ENCODE measurements at places on chromosomes 3 and 15.

GRCh38 chr3:61237858-61238257 lies 13.4 kb downstream of the FHIT start:
- no peak for DNase-seq

DNA sequence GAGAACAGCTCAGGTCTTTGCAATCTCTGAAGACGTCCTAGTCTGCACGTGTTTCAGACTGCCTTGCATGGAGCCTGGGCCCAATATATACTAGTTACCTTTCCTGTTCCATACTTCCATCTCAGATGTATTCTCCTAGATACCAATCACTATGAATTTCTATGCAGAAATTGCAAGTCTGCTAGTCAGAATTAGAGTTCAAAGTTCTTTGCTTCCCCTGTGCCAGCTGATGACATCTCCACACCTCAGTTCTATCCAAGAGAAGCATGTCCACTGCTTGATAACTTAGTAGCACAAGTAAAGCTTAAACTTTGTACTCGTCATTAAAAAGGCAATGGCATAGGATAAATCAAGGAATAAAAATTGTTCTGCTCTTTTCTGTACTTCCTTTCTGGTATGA lies 133.6 kb upstream of the PLXND1 start:
- no peak for DNase-seq

DNA sequence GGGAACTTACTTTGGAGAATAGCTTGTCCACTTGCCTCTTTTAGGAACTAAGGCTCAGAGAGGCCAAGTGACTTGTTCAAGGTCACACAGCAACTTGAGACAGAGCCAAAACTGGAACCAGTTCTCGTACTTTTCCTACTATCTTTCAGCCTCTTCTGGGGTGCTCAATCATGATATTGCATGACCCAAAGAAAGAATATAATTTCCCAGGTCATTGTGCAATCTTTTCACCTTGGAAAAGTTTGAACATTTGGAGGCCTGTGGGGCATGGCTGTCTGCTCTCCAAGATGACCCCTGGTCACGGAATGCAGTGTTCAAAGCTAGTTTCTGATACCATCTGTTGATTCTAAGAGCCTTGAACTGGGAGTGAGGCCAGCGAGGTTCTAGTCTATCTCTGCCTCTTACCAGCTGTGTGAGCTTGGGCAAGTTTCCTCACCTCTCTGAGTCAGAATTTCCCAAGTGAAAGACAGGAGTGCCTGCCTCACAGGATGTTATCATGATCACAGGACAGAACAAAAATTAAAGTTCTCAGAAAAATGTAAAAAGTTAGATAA lies 89.7 kb downstream of the BDH1 start:
- no peak for DNase-seq

DNA sequence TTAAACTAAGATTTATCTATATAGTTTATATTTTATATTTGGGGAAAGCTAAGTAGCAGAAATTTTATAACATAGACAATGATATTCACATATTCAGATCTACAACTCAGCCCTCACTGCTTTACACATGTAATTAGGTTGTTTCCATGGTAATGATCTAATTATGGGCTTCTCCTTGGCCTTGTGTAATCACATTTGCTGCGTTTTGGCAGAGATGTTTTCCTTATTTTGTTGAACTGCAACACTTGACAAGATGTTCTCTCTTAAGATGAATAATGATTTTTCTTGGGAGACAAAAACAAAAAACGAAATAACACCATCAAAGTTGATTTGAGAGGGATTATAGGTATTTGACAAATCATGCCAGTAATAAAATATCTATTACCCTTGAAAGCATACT lies 635.6 kb upstream of the TBL1XR1 start:
- DNase-seq = no peak

DNA sequence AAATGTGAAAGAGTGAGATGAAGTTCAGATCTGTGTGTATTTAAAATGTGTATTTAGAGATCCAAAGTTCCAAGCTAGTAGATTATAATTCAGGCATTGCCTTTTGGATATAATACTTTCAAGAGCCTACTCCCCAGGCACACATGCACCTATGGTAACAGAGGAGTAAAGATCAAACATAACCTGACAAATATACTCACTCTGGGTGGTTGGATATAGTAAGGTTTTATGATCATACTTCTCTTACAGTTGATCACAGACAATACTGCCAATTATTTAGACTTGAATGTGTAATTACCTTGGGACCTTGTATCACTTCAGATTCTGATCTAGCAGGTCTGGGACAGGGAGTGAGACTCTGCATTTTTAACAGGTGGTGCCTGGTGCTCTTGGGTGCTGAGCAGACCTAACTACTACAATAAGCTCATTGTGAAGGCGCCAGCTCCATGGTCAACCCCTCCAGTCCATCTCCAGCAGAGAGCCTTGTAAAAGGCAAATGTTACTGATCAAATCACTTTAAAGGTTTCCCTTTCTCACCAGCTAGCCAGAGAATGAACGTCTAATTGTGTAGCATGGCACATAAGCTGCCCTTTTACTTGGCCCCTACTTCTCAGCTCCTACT lies 55.5 kb downstream of the NBEAL2 start:
- DNase-seq = no peak

GRCh38 chr3:188209740-188210139 lies 55.8 kb downstream of the LPP start:
- DNase-seq = no peak

- no peak for DNase-seq
Measured at GRCh38 chr15:85615930-85616329, 178.8 kb downstream of the KLHL25 start.

DNA sequence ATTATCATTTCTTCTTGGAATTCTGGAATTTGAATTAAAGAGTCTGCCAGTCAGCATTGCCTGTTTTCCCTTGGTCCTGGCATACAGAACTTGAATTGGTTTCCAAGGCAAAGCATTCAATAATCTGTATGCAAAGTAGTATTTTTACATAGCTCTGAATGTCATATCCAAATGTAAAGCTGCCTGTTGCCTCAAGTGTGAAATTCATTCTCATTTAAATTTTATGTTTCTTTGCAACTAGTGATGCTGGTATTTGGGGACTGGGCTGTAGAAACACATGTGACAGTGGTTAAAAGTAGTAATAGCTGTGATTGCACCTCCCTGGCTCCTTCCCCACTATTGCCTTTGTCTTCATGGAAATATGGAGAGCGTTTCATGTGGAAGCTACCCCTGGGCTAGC lies 743.9 kb upstream of the GOLIM4 start:
- no peak for DNase-seq

GRCh38 chr15:66170716-66171115 lies 82.8 kb downstream of the MEGF11 start:
- DNase-seq = no peak

DNA sequence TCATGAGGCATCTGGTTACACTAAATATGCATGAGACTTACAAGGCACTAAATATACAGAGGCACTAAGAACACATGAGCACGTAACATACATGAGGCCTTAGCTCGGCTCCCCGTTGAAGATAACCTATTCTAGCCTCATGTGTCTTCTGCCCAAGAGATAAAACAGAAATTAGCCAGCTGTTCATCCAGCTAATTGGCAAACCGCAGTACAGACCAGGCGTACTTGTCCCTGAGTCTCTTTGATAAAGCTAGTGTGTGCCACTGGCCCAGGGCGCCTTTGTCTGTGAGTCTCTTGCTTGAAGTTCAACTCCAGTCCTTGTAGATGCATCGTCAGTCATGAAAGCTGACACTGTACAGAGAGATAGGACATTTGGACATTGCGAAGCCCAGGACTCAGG lies 121.9 kb upstream of the SPATA12 start:
- no peak for DNase-seq

DNA sequence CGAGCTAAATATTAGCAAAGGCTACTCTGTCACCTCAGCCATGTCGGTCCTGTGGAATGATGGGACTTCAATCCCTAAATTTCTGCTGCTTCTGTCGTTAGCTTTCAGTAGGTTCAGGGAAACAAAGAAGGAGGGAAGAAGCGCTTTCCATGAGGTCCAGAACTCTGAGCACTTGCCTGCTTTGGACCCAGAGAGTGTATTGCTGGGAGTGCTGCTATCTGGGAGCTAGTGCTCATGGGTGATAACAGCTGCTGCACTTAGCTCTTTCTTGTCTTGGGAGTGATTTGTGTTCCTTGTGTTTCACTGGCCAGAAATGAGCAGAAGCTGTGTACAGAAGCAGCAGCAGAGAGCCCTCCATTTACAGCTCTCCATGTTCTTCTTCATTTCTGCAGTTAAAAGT lies 369.8 kb downstream of the DIPK2A start:
- DNase-seq = no peak

DNA sequence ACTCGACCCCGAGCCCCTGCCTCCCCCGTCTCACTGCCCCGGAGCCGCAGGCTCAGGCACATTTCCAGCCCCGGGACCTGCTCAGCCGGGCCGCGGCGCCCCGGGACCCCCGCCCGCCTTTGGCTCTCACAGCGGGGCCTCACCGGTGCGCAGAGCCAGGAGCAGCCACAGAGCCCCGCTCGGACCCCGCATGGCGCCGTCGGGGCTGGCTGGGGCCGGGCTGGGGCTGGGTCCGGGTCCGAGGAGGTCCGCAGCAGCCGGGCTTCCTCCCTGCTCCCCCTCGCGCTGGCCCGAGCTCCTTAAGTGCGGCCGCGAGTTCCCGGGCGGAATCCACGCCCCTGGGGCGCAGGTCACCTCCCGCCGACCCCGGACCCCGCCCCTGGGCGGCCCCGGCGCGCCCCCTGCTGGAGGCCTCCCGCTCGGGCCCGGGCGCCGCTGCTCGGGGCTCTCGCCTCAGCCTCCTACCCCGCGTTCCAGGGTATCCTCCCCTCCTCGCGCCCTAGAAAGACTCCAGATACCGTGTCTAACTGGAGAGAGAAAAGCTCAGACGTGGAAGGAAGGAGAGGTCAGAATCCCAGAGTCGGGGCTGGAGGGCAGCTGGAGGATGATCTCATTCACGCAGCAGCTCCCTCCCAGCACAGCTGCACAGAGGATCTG lies at the start of gene MELTF:
TSS of gene MELTF (minus strand) at position 307 of the 657 bp plus-strand sequence. CDS start at position 192, 115 bp downstream.
- DNase-seq = peak; percentile 90

DNA sequence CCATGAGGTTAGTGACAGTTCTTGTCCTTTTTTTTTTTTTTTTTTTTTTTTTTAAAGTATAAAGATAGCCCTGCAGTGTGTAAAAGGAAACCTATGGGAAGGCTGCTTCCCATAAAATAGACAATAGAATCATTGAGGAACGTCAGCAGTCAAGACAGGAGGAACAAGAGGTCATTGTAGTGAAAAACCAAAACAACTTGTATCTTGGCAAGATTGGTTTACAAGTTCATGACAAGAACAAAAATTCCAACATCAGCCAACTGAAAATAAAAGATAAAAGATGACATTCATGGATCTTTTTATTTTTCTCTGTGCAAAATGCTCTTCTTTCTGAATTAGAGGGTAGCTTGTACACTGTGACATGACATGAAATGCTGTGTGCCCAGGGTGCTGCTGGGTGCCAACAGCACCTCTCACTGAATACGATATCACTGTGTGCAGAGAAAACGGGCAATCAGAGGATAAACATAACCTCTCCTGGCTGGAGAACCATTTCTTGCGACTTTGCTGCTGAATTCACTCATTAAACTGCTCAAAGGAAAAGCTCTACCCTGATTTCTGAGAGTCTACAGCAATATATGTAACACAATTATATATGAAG lies 30.1 kb upstream of the IP6K2 start:
- no peak for DNase-seq

- DNase-seq = no peak
Measured at GRCh38 chr3:123380261-123380660, 68.6 kb downstream of the ADCY5 start.

GRCh38 chr3:108388136-108389132 lies 92.1 kb downstream of the HHLA2 start:
- DNase-seq = no peak

DNA sequence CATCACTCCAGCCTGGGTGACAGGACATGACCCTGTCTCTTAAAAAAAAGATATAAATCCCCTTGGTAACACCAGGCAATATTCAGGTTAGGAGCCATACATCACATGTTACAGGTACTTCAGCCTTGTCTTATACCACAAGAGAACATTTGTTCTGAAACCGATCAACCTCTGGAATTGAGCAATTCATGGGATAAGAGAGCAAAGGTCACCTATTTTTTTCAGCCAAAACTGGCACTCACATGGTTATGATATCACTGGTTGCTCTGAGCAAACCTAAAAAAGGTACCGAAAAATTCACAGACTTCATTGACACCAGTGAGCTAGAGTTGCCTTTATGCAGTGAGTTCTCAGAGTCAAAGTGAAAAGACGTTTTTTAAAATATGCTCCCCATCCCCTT lies 9.1 kb downstream of the SPICE1 start:
- DNase-seq = no peak

DNA sequence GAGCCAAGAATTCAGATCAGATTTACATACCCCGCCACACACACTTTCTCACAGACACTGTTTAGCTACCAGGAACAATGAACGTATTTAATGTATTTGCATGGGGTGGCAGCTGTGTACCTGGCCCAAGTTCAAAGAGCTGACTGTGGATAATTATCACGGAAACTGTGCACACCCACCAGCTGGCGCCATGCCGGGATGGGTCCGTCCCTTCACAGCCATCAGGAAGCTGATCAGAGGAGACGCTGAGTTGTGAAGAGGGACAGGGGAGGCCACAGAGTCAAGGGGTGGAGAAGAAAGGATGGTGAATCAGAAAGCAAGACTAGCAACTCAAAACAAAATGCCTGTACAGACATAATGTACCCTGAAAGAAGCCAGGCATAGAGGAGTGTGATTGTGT lies 13.1 kb upstream of the PLA2G4D start:
- DNase-seq = no peak

Data from stimulated activated effector memory CD8-positive, alpha-beta T cell treated with anti-CD3 and anti-CD28 coated beads, Interleukin-12 subunit alpha, Interleukin-12 subunit beta, amount 100 ng/mL, for 72 hours (primary cell).